ENCODE measurements at places on chromosomes 13 and 19.

DNA sequence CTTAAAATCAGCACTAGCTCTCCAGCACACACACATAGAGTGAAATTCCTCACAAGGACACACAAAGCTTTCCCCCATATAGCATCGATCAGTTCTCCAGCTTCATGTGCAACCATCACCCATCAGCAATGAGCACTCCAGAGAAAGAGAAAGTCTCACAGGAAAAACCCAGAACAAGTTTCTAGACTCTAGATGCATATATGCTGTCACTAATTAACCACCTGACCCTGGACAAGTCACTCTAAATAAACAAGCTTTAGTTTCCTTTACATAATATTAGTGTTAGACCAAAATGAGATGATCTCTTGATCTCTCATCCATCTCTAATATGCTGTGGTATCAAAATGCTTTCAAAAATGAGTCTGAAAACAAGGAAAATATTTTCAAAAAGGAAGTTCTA is 81.2 kb downstream of the TBC1D4 start:
- no peak for DNase-seq

GRCh38 chr19:18286973-18287635 is 5.7 kb upstream of the JUND start:
- DNase-seq = no peak

DNA sequence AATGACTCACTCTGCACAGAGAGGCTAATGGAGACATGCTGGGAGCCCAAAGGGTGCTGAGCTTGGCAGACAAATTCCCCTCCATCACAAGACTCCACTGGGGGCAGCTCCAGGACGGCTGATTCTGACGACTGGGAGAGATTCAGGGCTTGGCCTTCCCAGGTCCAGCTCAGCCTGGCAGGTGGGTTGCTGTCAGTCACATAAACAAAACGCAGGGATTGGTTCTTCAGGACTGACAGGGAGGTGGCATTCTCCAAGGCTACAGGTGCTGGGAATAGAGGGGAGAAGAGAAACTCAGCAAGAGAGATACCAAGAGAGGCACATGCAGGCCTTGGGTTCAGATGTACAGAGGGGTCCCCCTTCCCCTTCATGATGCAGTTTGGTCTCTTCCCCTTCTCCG is 10.7 kb upstream of the ZNF175 start:
- no peak for DNase-seq

DNA sequence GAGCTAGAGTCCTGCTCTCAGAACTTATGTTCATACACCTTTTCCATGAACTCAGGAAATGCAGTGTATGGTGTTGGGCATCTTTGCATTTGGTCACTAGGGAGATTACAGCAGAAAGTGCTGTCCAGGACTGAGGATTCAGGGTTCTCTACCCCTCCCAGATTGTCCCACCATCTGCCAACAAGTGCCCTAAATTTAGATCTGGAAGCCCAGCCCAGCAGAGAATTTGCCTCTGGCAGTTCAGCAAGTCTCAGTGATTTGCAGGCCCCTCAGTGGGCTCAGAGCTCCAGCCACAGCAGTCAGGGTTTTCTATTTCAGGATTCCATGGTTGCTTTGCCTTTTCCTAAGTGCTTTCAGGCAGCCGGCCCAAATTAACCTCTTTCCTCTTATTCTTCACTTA is 23.4 kb downstream of the CNFN start:
- no peak for DNase-seq

DNA sequence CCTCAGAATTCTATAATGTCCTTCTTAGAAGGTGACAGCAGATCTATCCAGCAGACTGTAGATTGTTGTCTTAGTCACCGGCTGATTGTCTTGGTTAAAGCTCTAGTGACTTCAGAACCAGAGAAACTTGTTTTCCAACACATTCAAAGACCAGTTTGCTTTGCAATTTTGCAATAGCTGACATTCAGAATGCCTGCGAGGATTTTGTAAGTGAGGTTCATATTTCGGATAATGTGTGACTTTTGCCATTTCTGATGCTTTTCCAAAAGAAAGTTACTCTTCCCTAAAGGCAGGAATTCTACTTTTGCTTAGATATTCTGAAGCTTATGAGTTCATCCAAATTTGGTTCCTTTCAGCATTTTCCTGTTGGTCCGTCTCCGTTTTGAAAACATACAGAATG is 13.2 kb downstream of the SPINT2 start:
- DNase-seq = no peak

- no peak for DNase-seq
Observed at GRCh38 chr13:112842931-112843391, 126.1 kb upstream of the MCF2L start.

- no peak for DNase-seq
Observed at GRCh38 chr19:44752816-44753625, 4.5 kb downstream of the BCL3 start.

GRCh38 chr19:18605546-18606280 is 886 bp downstream of the CRLF1 start:
- no peak for DNase-seq

- no peak for DNase-seq
Observed at GRCh38 chr19:50418176-50419021, at the start of gene SPIB. Gene SPIB, plus strand, starts transcription at chr19:50418938. Its CDS starts 25 bp downstream, at chr19:50418963.

DNA sequence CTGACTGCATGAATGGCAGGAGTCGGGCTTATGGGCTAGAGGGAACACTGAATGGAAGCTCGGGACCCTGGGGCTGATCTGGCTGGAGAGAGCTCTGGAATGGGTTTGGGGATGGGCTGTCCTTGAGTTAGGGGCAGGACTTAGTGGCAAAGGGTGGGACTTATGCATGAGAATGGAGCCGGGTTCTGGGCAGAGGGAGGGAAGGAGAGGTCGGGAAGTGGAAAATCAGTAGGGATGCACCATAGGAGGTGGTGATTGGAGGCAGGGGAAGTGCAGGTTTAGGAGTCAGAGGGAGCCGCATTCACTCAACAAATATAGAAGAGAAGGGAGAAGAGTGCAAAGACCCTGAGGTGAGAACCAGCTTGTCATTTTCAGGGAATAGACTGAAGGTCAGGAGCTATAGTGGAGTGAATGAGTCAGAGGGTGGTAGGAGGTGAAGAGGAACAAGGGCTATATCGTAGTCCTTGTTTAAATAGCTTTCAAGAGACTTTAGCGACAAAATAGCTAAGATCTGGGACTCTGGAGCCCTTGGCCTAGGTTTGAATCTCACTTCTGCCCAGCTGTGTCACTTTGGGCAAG is 748 bp downstream of the RAB4B start:
- DNase-seq = no peak

DNA sequence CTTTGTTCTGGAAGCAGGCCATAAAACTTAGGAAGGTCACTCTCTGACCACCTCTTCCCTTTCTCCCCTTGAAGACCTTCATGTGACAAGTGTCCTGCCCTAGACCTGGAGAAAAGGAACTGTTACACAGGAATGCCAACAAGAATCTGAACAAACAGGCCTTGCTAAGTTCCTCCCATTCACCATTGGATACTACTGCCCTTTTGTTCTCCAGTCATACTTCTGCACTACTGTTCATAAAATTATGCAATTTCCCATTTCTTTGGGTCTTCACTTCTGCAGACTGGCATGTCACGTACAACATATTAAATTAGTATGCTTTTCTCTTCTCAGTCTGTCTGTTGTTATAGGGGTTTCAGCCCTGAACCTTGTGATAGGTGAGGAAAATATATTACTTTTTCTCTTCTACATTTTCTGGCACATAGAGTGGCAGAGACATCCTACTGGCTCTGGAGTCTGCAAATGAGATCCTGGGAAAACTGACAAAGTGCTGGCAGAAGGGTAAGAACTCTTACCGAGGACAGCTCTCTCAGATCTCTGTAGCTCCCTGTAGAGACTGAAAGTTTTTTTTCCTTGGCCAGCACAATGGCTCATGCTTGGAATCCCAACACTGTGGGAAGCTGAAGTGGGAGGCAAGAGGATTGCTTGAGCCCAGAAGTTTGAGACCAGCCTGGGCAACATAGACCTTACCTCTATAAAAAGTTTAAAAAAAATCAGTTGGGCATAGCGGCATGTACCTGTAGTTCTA is 87.6 kb upstream of the SPRY2 start:
- no peak for DNase-seq
